Activated CD8-positive, alpha-beta memory T cell treated with anti-CD3 and anti-CD28 coated beads, Interleukin-2, amount 50 U/mL, for 48 hours (primary cell): ENCODE measurements at places on chromosomes 7 and 10.

- DNase-seq = no peak
Measured at GRCh38 chr10:97788552-97789442, 17.0 kb upstream of the SFRP5 start.

- no peak for DNase-seq
Measured at GRCh38 chr10:29859521-29860130, 199.8 kb downstream of the JCAD start.

GRCh38 chr7:40694026-40694809 is 559.4 kb downstream of the SUGCT start:
- no peak for DNase-seq

DNA sequence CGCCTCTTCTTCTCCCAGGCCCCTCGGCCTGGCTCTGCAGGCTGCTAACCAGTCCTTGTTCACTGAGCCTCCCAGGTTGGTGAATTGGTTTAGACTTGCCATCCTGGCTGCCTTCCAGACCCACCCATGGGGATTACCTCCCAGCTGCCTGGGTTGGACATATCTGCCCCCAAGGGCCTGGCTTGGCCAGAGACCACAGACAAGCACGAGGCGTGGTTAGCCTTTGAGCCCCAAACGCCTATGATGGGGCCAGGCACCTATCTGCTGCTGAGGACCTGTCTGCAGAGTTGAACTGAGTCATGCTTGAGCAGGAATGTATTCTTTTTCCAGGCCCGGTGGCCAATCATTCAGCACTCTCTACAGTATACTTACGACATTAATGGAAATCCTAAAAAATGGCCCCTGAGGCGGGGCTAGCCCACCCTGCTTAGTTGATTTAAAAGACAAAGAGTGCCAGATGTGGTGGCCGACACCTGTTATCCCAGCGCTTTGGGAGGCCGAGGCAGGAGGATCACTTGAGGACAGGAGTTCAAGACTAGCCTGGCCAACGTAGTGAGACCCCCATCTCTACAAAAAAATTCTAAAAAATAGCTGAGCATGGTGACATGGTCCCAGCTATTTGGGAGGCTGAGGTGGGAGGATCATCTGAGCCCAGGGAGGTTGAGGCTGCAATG is 361.5 kb downstream of the FRMD4A start:
- no peak for DNase-seq

GRCh38 chr7:17152721-17153120 is 145.7 kb upstream of the AHR start:
- DNase-seq = no peak

DNA sequence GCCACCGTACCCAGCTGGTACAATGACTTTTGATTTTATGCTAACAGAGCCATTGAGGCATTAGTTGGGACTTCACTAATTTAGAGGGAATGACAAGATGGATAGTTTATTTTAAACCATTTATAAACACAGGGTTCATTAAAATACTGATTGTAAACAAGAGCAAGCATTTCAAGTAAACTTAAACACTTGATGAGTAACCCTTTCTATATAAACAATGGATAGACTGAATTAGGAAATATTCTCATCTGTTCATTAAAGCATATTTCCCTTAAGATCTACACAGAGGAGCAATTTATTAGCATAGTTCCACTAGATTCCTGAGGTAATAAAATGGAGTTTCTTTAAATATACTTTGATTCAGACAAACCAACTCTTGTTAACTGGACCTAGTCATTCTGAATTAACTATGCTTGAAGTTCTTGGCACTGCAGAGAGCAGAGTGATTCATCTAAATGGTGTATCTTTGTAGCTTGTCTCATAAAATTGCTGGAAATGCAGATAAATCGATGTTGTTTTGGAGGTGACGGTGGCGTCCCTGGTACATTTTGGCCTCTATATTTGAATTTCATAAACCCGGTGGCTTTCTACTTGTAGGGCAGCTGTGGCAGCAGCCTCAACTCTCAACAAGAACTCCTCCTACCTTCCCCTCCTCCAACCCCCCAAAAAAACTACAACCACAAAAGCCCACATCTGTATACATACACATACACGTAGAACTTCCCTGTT is 15.4 kb upstream of the VDAC2 start:
- DNase-seq = no peak

DNA sequence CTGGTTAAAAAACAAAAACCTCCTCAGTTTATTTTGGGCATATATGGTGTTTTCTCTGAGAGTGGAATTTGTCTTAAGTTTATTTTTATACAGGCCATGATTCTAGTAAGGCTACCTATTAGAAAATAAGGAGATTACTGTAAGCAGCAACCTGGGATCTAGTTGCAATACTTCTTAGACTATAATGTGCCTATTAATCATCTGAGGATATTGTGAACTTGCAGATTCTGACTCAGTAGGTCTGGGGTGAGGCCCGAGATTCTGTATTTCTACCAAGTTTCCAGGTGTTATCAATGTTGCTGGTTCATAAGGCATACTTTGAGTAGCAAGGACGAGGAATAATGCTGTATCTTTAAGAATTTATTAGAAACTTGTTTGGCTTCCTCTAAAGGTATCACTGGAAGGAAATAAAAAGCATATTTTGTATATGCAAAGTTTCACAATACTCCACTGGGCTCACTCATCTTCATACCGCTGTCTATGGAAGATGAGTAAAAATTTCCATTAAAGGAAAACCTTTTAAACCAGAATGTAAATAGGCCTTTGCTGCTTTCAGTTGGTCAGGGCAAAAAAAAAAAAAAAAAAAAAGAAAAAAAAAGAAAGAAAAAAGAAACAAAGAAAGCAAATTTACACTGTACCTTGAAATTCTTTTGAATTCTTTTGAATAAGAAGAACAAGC is 105.8 kb downstream of the BMPER start:
- DNase-seq = no peak

GRCh38 chr7:41567731-41568114 is 135.2 kb downstream of the INHBA start:
- no peak for DNase-seq

DNA sequence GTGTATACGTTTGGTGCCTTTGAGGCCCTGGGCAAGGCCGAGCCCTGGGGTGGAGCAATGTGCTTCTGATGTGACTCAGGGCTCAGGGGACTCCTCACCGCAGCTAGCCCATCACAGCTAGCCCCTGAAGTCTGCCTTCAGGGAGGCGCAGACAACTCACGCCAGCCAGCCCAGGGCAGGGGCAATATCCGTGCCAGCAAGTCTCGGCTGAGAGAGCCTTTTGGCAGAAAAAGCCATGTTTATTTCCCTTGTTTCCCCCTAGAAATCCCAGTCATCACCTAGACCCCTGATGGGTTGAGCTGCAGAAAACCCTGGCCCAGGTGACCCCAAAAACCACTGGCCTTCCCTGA is 90.4 kb downstream of the CHST15 start:
- peak; percentile 15 for DNase-seq

DNA sequence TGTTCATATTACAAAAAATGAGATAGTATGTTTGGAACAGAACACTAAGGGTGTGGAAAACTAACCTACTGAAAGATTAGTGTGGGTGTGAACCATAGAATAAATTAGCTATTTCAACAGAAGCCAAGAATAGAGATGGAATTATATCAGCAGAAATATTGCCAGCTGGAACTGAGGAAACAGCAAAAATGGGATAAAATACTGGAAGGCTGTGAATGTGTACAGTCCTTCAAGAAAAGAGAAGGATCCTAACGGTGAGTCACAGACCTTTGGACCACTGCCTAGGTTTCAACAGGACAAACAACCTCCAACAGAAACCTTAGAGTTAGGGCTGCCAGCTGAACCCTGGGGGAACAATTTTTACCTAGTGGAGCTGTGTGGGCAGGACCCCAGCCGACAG is 395.0 kb downstream of the ZWINT start:
- DNase-seq = no peak

- peak; percentile 86 for DNase-seq
Measured at GRCh38 chr7:129144095-129144833, at the start of gene TSPAN33. Gene TSPAN33, plus strand, starts transcription at chr7:129144707. Its CDS starts 274 bp downstream, at chr7:129144981.

DNA sequence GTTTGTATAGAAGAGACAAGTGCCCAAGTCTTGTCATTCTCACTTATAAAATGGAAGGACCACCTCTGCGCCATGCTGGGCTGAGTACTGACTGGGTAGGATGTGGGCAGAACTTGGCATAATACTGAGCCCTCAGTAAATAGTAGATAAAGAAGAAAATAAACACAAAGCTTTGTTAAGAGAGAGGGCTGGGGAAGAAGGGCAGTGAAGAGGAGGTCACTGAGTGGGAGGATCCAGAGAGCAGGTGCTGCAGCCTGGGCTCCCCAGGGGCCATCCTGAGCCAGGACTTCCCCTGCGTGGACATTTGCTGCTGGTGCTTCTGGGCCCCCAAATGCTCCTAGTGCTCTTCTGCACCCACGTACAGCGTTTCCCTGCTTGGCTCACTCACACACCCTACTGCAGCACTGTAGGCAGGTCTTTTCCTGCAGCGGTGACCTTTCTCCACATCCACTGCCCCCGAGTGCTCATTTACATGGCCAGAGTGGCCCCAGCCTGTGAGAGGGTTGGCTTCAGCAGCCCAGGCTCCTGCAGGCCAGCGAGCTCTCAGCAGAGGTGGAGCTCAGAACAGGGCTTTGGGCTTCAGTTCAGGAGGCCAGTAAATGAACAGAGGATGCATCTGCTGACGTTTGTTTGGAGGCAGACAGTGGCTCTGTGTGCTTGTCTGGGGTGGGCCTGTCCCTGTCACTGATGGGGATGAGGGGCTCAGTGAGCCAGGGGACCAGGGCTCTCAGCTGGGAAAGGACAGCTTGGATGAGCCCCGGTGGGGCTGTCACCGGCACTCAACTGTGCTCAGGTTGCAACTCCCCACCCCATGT is 164.6 kb downstream of the ADARB2 start:
- no peak for DNase-seq

DNA sequence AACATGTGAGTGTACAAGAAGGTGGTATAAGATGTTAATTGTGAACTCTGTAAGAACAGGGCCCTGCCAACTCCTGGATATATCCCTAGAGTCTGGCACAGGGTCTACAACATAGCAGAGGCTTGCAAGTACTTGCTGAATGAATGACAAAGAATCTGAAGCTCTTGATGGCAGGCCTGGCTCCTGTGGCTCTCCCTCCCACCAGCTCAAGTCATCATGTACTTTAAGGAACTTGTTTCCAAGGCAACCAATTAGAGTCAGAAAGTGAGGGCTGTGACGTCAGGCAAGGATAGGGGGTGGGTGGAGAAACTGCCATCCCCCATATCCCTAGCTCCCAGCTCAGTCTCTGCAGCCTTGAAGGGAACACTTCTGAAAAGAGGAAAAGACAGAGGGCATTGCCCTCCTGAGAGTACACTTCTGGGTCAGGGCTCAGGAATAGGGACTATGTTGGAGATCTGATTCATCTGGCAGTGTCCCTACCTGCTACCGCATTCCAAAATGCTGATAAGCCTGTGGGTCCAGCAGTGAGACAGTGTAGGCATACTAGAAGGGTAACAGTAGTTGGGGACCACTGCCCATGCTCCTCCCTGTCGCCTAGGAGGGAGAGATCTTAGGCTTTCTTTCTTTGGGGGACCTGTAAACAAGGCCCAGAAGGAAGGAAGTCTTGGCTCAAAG is 34.6 kb upstream of the BTRC start:
- no peak for DNase-seq

DNA sequence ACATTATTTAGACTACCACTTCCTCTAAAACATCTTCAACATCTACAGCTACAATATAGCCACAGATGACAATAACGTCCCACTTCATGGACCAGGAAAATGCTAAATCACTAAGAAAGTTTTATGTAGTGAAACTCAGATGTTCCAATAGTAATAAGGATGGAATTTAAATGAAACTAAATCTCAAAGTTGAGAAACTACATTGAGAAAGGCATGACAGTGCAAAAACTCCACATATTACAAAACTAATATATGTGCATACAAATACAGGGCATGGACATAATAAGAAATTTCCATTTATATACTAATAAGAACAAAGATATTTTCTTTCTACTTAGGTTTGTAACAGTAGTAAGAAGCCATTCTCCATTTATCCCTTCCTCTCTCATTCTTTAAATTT is 31.1 kb downstream of the POT1 start:
- DNase-seq = no peak

GRCh38 chr10:132475086-132475485 is 62.5 kb upstream of the INPP5A start:
- no peak for DNase-seq

DNA sequence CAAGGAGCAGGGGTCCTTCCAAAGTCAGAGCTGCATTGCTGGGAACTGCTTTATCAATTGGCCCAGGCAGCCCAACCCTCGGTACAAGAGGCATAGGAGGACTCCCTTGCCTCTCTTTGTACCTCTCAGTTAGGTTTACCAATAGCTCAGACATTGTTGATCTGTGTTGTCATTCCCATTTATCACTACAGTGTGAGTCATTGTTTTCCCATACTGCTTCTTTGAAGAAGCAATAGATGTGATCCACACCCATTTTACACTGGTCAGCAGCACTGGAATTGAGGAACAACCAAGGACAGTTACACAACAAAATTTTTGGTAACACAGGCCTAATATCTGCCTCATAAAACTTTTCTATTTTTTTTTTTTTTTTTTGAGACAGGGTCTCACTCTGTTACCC is 307.2 kb downstream of the SNX13 start:
- no peak for DNase-seq

GRCh38 chr7:18133921-18134320 is 106.3 kb upstream of the PRPS1L1 start:
- no peak for DNase-seq

GRCh38 chr7:99374111-99375064 is at the start of gene ARPC1B:
Gene ARPC1B, plus strand, starts transcription at chr7:99374730. Its CDS starts 10,985 bp downstream, at chr7:99385715.
- DNase-seq = peak; percentile 92

GRCh38 chr7:1086588-1087464 is 1.1 kb upstream of the GPER1 start:
- peak; percentile 97 for DNase-seq

DNA sequence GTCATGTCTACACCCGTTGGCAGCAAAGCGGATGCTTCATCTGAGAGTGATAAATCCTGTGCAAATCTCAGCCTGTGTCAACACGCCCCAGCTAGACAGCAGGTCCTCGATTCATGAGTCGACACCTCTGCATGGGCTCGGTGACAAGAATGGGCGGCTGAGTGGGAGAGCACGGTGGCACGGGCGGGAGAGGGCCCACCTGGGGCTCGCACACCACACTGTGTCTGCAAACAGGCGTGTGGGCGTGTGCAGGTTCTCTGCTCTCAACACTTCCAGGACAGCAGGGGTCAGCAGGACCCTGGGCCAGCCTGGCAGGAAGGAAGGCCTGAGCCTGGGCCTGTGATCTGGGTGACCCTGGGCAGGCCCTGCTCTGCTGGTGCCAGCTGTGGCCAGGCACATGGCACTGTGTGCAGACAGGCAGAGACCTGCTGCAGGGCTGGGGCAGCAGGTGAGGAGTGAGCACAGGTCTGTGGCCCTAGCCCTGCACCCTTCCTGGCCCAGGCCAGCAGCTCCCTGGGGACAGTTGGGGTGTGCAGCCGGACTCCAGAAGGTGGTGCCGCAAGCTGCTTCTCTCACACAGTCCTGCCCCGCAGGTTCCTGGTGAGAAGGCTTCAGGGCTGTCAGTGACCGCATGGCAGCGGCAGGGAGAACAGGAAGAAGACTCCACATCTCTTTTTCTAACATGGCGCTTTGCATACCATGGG is 216.4 kb downstream of the ELFN1 start:
- no peak for DNase-seq

GRCh38 chr7:34748728-34749089 is 90.7 kb downstream of the NPSR1 start:
- no peak for DNase-seq

- DNase-seq = peak; percentile 61
Measured at GRCh38 chr10:95430231-95430951, 130.8 kb downstream of the SORBS1 start.

GRCh38 chr10:14282276-14282675 is 48.4 kb downstream of the FRMD4A start:
- no peak for DNase-seq
